ENCODE measurements at places on chromosomes 4 and X.
A peak's percentile ranks its signal among the peaks of the same experiment; 100 is the strongest.

GRCh38 chrX:49187526-49187925, 1.4 kb upstream of the PRICKLE3 start:
- H3K27ac ChIP-seq, result no peak overlapping the region
- H3K36me3 ChIP-seq, result peaks cover 15% of the 10 kb centered on the region
- no peak for DNase-seq
- H3K4me3 ChIP-seq, result no peak overlapping the region

GRCh38 chrX:153878969-153879653, 6.9 kb downstream of the L1CAM start:
- H3K4me3 ChIP-seq, result peak overlapping the region; percentile 67
- DNase-seq, result no peak
- no peaks in the 10 kb centered on the region for H3K36me3 ChIP-seq
- peaks cover 14% of the 10 kb centered on the region for H3K4me1 ChIP-seq
- peak overlapping the region; percentile 58 for H3K27ac ChIP-seq

DNA sequence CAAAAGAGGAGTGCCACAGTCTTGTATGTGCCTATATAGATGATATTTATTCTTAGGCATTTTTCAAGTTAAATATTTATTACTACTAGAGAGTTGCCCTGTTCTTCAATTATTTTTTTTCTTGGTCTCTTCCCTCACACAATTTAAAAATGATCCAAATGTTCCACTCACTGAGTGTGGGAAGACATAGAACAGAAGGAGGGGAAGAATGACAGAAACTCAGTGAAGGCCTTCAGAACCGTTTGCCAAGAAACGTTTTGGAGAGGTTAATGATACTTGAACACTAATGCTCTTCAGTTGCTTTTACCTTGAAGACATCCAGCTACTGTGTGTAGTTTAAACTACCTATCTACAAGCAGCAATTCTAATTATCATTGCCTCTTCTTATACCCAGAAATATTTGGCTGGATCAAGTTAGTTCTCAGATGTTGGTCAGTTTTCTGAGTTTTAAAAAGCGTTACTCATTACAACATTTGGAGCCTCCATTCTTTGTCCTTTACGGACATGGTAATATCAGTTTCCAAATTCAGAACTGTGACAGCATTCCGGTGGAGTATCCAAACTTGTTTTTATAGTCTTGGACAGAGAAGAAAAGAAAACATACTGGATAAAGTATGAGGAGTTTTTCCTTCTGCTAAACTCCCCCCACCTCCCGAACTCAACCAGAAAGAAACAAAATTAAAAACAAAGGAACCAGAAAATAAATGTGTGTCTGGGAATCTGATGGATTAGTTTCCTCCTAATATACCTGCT, 389.7 kb downstream of the SPRY1 start:
- no peak overlapping the region for H3K4me3 ChIP-seq
- H3K36me3 ChIP-seq, result no peaks in the 10 kb centered on the region
- no peak for DNase-seq
- H3K27ac ChIP-seq, result no peak overlapping the region

- no peaks in the 10 kb centered on the region for H3K4me1 ChIP-seq
- no peak for DNase-seq
- H3K4me3 ChIP-seq, result no peak overlapping the region
- peaks cover 5% of the 10 kb centered on the region for H3K27me3 ChIP-seq
Measured at GRCh38 chr4:183838987-183839712, 66.0 kb upstream of the STOX2 start.

DNA sequence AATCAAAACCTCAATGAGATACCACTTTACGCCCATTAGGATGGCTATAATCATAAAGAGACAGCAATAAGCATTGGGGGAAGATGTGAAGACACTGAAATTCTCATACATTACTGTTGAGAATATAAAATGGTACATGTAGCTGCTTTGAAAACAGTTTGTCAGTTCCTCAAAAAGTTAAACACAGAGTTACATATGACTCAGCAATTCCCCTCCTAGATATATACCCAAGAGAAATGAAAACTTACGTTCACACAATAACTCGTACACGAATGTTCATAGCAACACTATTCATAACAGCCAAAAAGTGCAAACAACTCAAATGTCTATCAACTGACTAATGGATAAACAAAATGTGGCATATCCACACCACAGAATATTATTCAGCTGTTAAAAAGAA, 36.6 kb downstream of the PHF8 start:
- no peaks in the 10 kb centered on the region for H3K27me3 ChIP-seq
- H3K27ac ChIP-seq, result no peak overlapping the region
- H3K4me1 ChIP-seq, result no peaks in the 10 kb centered on the region
- H3K36me3 ChIP-seq, result peaks cover 50% of the 10 kb centered on the region

DNA sequence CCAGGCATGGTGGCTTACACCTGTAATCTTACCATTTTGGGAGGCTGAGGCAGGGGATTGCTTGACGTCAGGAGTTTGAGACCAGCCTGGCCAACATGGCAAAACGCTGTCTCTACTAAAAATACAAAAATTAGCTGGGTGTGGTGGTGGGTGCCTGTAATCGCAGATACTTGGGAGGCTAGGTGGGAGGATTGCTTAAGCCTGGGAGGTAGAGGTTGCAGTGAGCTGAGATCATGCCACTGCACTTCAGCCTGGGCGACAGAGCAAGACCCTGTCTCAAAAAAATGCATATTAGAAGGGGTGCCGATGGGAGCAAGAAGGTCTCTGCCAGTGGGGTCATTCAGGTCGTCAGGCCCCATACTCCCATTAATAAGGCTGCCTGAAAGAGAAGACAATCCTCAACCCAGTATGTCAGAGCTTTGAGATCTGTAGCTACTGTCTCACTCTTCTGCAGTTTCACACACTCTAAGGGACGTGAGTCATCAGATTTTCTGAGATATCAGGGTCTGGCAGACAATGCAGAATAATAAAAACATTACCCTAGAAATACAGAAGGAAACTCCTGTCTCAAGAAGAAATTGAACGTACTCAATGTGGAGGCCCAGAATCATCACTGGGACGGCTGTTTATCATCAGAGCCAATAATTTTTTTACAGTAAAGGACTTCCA, 176.7 kb upstream of the FAT1 start:
- H3K27ac ChIP-seq, result no peak overlapping the region
- H3K36me3 ChIP-seq, result no peaks in the 10 kb centered on the region
- H3K27me3 ChIP-seq, result no peaks in the 10 kb centered on the region
- no peak overlapping the region for H3K4me3 ChIP-seq
- H3K4me1 ChIP-seq, result no peaks in the 10 kb centered on the region
- no peak for DNase-seq

DNA sequence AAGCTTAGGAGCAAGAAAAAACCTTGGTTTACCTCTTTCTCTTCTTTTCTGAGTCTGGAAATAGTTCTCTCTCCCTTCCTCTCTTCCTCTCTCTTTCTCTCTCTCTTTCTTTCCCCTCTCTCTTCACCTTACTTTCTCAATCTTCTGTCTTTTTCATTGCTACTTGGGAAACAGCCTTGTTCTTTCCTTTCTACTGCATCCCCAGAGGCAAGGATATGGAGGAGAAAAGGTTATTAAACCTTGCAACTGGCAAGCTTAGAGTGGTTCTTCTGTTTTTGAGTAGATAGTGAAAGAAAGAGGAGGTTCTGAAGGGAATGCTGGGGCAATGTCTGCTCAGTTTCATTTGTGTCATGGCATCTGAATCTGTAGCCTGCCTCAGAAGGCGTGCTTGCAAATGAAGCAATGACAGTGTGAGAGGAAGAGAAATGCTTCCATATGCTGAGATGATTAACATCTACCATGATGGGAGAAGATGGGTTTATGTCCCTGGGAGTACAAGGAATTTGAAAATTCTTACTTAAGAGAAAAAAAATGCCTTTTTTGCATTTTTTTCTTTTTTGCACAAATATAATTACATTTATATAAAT, 190.6 kb downstream of the CEP135 start:
- no peaks in the 10 kb centered on the region for H3K4me1 ChIP-seq
- DNase-seq, result no peak
- no peaks in the 10 kb centered on the region for H3K36me3 ChIP-seq
- H3K27me3 ChIP-seq, result peaks cover 15% of the 10 kb centered on the region

DNA sequence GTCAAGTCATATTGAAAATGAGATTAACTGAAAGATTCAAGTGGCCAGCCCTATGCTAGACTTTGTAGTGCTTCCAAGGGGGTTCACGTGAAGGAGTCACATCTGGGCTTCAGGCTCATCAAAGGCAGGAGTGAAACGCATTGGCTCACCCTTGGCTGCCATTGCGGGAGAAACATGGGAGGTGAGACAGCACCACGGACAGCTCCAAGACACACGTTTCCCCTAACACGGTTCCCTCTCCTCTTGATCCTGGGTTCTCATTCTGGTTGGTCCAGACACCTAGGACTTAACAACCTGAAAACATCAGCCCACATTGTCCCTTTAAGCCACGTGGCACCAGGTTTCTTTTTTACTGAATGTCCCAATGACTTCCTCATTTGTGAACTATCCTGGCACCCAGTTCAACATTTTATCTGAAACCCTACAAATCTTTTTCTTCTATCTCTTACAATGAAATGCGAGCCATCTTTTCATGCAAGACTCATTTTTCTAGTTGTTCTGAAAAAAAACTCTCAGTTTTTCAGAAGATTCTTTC, 279.0 kb upstream of the VCX3A start:
- H3K4me1 ChIP-seq, result no peaks in the 10 kb centered on the region
- H3K36me3 ChIP-seq, result no peaks in the 10 kb centered on the region
- no peaks in the 10 kb centered on the region for H3K27me3 ChIP-seq
- H3K4me3 ChIP-seq, result no peak overlapping the region
- no peak overlapping the region for H3K27ac ChIP-seq

DNA sequence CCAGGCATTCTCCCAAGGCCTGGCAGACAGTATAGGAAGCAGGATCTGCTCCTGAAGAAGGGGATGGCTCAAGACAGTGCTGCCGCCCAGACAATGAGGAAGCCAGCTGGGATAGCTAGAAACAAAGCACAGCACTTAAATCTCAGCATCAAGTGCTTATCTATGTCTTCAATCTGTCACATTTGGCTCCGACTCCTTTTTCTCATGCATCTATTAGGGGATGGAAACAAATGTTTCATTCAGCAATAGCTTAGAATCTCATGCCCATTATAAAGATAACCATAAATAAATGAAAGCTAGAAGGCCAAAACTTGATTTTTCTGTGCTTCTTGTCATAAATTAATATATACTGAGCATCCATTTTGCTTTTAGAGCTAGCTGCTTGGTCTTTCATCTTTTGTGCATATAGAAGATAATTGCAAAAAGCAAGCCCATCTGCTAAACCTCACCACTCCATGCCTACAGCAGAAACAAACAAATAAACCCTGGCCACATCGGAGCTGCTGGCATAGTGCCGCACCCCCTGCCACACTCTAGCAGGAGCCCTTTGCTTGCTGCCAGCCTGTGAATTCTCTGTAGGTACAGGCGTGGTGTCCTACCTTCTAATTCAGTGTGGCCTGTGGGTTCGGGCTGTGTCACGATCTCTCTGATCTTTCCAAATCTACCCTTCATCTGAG, 75.9 kb downstream of the AASDH start:
- no peak for DNase-seq
- H3K4me1 ChIP-seq, result no peaks in the 10 kb centered on the region
- H3K4me3 ChIP-seq, result no peak overlapping the region
- H3K36me3 ChIP-seq, result no peaks in the 10 kb centered on the region

- no peaks in the 10 kb centered on the region for H3K4me1 ChIP-seq
- no peaks in the 10 kb centered on the region for H3K36me3 ChIP-seq
Measured at GRCh38 chr4:52996261-52997131, 134.4 kb downstream of the RASL11B start.

DNA sequence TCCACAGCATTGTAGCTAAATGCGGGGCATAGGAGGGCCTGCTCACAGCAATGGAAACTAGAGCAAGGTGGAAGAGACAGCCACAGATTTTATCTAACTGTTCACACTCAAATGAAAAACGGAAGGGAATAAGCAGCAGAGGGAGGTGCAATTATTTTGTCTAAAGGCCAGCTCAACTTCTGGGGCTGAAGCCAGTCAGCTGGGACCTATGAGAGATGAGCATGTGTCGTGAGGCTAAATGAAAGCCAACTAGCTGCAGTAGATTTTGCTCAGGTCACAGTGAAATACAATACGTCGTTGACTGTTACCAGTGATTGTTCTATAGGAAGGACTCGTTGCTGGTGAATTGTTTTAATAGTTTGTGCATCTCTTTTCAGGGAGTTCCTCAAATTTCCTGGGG, 26.4 kb upstream of the FGFBP2 start:
- H3K27ac ChIP-seq, result no peak overlapping the region
- H3K4me3 ChIP-seq, result no peak overlapping the region
- peaks cover 8% of the 10 kb centered on the region for H3K4me1 ChIP-seq
- no peaks in the 10 kb centered on the region for H3K36me3 ChIP-seq

GRCh38 chr4:140076307-140076706, 77.7 kb downstream of the MAML3 start:
- H3K36me3 ChIP-seq, result peaks cover 4% of the 10 kb centered on the region
- peak overlapping the region; percentile 13 for H3K4me3 ChIP-seq
- no peak for DNase-seq
- peak overlapping the region; percentile 57 for H3K27ac ChIP-seq
- peaks cover 61% of the 10 kb centered on the region for H3K4me1 ChIP-seq

DNA sequence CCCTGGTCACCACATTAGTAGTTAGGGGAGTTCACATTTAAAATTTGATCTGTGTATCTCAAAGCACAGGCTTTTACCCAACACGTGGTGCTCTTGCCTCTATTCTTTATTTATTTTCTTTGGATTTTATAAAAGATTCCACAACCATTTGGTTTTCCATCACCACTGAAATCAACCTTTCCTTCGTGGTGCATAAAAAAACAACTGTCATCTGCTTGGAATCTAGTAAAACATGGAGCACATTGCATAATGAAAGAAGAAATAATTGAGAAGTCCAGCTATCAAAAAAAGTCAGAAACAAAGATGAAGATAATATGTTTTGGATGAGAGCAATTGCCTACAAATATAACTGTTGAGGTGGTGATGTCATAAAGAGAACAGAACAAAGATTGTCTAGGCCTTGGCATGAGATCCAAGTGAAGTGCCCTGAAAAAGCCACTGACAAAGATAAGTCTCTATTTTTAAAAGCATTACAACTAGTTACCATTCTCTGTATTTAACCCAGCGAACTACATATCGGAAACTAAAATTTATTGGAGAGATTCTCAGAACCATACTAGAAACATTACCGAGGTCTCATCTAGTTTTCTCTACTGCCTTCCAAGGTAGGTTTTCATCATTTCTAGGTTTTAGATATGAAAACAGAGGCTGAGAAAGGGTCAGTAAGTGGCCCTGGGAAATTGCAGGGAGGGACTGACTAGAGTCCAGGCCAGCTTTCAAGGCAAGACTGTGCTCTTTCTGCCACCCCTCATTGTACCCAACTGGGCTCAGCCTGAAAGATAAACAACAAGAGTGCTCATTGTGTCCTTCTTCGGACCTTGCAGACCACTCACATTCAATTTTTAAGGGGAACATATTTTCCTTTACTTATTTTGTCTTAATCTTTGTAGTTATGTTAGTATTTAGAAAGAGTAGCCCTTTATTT, 127.3 kb downstream of the MAD2L1 start:
- no peaks in the 10 kb centered on the region for H3K36me3 ChIP-seq
- H3K4me1 ChIP-seq, result no peaks in the 10 kb centered on the region
- H3K4me3 ChIP-seq, result no peak overlapping the region
- H3K27ac ChIP-seq, result no peak overlapping the region

- H3K4me3 ChIP-seq, result no peak overlapping the region
- no peaks in the 10 kb centered on the region for H3K36me3 ChIP-seq
- no peaks in the 10 kb centered on the region for H3K4me1 ChIP-seq
- no peak overlapping the region for H3K27ac ChIP-seq
- no peaks in the 10 kb centered on the region for H3K27me3 ChIP-seq
- DNase-seq, result no peak
Measured at GRCh38 chrX:17475449-17476217, 100.6 kb downstream of the NHS start.
